ENCODE measurements at places on chromosomes 5 and 9.

- DNase-seq = no peak
These were observed 164.5 kb downstream of the COL23A1 start for GRCh38 chr5:178425621-178426068.

- no peak for DNase-seq
These were observed 441.6 kb downstream of the CETN3 start for GRCh38 chr5:89967771-89968444.

GRCh38 chr5:2748861-2749513, 2.5 kb downstream of the IRX2 start:
- DNase-seq = no peak

- no peak for DNase-seq
These were observed 1019.0 kb downstream of the CDH18 start for GRCh38 chr5:18968966-18969365.

- DNase-seq = no peak
These were observed 42.9 kb upstream of the GRIA1 start for GRCh38 chr5:153447534-153447933.

Data from activated CD4-positive, CD25-positive, alpha-beta regulatory T cell (primary cell).